ENCODE measurements at places on chromosomes 6 and 20.

DNA sequence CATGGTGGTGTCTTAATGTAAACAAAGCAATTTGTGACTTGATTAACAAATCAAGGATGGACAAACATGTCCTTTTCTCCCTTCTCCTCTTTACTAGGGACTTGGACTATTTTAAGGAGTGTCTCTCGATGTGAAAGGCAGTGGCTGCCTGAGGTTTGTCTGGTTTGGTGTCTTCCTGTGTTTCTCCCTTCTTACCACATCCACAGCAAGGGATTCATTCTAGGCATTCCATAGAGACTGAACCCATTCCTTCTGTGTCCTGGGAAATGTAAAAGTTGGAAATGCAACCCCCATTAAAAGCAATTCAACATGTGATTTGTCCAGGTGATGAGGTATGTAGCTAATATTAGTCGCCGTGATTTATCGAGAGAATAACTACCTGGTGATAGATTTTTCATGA lies 15.9 kb downstream of the NRN1 start:
- no peak for DNase-seq

DNA sequence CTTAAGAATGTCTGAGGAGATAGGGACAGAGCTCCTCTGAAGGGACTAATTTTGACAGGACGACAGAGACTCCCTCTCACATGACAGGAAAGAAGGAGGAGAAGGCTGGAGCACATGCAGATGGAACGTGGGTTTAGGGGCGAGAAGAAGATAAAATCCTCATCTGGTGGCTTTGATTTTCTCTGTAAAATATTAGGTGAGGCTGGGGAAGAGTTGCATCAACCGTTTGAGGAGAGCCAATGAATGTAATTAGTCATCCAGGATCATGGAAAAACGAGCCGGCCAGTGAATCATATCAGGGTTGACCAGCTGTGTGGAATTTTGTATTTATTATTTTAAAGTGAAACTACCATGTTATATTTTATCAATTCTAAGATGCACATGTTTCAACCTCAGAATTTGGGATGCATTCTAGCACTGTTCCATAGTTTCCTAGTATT lies 46.9 kb upstream of the ADGRF4 start:
- no peak for DNase-seq

DNA sequence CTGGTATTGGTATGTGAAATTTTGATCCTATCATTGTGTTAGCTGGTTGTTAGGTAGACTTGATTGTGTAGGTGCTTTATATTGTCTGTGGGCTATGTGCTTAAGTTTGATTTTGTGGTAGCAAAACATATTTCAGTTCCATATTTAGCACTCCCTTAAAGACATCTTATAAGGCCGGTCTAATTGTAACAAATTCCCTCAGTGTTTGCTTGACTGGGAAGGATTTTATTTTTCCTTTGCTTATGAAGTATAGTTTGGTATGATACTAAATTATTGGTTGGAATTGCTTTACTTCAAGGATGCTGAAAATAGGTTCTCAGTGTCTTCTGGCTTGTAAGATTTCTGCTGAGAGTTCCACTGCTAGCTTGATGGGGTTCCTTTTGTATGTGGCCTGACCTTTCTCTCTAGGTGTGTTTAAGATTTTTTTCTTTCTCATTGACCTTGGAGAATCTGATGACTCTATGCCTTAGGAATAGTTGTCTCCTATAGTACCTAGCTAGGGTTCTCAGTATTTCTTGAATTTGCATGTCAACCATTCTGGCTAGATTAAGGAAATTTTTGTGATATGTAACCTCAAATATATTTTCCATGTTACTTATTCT lies 20.1 kb downstream of the CENPW start:
- no peak for DNase-seq

DNA sequence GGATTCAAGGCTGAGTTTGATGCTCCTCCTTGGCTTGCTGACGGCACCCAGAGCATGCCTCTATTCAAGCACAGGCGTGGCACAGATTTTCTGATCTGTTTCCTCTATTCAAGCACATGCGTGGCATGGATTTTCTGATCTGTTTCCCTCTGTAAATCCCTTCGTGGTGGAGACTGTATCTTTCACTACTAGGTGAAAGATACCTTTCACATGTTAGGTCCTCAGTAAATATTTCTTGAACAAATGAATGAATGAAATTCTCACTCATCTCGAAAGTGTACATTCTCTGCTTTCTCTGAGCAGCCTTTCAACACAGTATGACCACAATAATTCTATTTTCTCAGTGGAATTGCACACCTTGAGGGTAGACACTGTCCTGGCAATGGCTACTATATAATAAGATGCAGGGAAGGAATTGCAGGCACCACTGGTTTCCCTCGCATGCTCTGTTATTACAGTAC lies 72.6 kb upstream of the F13A1 start:
- no peak for DNase-seq

- DNase-seq: no peak
Observed at GRCh38 chr6:117491916-117492315, 9.4 kb downstream of the DCBLD1 start.

DNA sequence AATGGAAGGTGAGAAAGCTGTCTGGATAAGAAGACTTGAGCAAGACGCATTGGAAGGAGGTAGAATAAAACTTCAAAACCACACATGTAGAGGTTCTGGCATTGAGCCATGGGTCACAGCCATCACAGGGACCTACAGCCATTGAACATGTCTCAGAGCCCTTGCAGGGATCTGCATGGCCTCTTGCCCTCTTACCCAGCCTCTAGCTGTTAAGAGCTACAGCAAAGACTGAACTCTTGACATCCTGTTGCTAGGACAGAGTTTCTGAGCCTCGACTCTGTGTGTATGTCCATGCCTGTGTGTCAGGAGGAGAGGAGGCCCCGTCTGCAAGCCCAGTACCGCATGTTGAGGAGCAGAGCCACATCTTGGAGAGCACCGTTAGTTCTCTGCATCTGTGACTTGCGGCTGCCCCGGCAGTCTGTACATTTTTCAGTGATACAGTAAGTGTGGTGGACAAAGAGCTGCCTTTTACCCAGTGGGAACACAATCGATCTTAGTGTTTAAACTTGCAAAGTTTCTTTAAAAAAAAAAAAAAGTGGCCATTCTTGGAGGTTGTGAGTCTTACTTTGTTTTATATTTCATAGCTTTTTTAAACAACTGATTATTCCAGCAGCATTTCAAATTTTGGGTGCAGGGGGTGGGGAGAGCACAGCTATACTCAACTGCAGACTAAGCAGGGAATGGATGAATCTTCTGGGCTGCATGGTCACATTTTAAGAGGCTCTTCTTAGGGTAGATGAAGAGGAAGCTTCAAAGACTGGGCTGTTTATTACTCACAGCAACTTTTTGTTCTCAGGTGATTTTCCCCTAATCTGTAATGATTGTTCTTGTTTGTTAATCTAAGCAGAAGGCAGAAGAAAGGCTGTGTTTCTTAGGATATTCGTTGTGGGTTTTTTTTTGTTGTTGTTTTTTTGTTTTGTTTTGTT lies 88.5 kb downstream of the TBC1D7 start:
- no peak for DNase-seq

- no peak for DNase-seq
Observed at GRCh38 chr6:170111816-170112582, 178.9 kb downstream of the DLL1 start.

DNA sequence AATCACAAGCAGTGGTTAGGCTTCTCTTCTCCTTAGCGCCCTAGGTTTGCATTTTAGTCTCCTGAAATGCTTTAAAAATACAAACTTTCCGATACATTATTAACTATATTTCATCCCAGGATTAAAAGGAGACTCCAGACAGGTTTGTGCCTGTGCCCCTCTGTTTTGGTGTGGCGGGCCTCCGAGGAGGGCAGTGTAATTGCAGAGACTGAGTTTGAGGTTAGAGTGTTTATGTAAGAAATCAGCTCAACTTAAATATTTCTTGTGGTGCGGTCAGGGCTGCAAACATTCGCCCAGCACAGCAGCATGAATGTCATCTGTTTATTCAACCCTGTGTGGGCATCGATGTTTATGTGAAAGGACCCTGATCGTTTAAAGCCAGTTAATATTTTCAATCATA lies 130.4 kb upstream of the AKAP12 start:
- no peak for DNase-seq

DNA sequence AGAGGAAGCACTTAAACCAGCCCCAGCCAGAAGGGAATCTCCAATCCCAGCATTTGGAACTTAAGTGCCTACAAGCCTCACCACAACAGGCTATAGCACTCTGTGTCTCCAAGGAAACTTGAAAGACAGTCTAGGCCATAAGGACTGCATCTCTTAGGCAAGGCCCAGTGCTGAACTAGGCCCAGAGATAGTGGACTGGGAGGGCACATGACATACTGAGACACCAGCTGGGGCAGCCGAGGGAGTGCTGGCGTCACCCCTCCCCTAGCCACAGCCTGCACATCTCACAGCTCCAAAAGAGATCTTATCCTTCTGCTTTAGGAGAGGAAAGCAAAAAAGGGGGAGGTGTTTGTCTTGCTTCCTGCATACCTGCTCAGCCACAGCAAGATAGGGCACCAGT lies 618.5 kb downstream of the COL12A1 start:
- no peak for DNase-seq

DNA sequence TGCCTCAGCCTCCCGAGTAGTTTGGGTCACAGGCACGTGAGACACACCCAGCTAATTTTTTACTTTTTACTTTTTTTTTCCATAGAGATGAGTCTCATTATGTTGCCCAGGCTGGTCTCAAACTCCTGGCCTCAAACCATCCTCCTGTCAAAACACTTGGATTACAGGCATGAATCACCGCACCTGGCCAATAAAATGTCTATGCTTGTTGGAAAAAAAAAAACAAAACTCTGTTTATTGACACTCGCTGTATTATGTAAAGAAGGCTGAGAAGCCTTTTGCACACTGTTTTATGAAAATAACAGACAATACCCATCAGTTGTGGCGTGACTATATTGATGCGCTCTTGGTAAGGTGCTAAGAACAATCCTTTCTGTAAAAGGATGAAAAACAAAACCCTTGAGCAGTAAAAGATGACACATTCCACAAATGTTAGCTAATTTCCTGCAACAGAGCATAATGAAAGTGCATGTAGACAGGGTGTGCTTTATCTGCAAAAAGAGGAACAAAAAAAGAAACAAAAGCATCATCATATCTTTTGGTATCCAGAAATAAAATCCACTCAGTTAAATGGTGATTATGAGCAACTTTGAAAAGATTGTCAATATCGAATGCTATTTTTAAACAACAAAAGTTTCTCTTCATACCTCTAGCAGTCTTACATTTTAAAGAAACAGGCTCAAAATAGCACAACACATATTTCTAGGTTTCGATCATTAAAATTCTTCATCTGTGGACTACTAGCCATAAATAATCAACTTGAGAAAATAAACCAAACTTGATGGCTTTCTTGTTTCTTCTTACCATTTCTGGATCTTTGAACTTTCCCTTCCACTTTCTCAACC lies 108.3 kb upstream of the PHACTR1 start:
- peak; percentile 54 for DNase-seq

DNA sequence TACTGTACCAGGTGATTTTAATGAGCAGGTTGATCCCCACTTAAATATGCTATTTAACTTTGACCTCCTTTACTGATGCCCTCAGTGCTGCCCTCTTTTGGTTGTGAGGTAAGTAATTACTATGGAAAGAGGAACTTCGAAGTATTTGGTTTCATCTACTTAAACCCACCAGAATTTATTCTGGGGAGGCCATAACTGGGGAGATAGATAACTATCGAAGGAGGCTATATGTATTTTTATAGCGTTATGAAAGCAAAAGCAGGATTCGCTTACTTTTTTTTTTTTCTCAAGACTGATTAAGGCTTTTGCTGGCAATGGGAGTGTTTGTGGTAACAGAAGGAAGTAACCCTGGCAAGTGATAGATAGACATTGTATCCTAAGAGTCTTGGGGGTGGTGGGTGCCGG lies 168.9 kb upstream of the CENPW start:
- DNase-seq: peak; percentile 22

GRCh38 chr6:46990031-46990644 lies 52.0 kb downstream of the ADGRF1 start:
- DNase-seq: no peak
